Stimulated activated naive CD4-positive, alpha-beta T cell (primary cell): ENCODE measurements at places on chromosomes 5 and 9.

DNA sequence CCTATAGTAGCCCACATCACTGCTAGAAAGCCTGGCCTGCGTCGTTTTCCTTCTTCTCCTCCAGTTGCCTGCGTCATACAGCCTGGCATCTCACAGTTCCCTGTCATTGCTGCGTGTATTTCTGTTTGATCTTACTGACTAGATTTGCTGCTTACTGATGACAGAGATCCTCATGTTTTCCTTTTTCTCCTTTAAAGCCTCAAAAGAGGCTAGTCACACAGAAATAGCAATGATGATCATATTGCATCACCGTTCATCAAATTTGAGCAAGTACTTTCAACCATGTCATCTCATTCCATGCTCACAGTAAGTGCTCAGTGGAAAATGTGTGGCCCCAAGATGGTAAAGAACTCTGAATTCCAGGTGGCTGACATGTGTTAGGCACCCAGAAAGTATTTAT lies 76.8 kb downstream of the MVB12B start:
- no peak for DNase-seq

DNA sequence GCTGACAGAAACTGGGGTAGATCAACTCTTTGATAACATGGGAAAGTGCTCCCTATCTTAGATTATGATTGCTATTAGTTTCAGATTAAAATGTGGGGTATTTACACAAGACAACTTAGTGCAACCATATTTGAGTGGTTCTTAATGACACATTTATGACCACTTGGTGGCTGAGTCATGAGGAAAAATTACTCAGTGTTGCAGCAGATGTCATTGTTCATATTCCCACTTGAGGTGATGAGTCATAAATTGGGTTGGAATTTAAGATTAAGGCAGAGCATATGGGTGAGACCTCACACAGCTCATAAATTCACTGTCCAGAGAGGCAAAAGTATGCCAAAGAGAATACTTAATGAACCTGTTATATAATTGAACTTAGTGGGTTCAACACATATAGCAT lies 408.3 kb downstream of the DMRT2 start:
- no peak for DNase-seq

DNA sequence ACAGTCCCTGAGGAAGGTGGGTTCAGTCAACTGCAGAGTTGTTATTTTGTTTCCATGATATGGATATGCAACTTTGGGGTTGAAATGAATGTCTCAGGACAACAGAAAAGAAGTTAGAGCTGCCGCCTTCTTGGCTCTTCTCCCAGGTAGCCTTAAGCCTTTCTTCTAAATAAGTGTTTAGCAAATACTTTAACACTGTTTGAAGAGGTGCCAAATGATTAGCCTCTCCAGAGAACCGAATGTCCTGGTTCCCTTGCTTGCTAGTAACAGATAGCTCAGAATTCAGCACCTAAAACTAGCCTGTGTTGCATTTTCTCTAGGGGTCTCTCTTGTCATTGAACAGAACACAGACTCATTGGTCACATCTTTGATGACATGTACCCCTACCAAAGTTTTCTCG lies 127.7 kb upstream of the PIK3R1 start:
- DNase-seq: no peak

GRCh38 chr5:77177576-77177975 lies 32.9 kb upstream of the PDE8B start:
- DNase-seq: no peak

- no peak for DNase-seq
These were observed 46.4 kb upstream of the RASEF start for GRCh38 chr9:83109296-83109695.
